ENCODE measurements at places on chromosomes 7 and 10.

- no peak for DNase-seq
Observed at GRCh38 chr7:37018954-37019353, 294.7 kb upstream of the AOAH start.

DNA sequence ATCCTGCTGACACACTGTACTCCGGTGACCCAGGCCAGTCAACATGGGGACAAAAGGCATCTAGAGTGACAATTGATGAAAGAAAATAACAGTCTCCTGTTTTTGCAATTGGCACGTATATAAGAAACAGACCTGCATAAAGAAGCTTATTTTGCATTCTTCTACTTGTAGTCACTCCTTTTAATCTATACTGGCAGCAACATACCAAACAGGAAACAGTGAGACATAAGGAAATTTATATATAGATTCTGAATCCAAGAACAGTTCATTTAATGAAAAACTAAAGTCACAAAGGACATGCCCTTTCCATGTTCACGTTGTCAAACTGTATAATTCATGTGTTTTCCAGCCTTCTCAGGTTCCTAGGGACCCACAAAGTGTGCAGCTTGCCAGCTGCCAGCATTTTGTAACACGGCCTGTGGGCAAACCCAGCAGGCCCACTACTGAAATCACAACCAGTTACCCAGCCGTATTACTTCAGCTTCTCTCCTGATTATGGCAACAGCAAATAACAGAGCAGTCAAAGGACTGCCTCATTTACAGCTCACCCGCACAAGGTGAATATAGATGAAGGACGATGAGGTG, 72.3 kb downstream of the AMPH start:
- DNase-seq, result no peak

DNA sequence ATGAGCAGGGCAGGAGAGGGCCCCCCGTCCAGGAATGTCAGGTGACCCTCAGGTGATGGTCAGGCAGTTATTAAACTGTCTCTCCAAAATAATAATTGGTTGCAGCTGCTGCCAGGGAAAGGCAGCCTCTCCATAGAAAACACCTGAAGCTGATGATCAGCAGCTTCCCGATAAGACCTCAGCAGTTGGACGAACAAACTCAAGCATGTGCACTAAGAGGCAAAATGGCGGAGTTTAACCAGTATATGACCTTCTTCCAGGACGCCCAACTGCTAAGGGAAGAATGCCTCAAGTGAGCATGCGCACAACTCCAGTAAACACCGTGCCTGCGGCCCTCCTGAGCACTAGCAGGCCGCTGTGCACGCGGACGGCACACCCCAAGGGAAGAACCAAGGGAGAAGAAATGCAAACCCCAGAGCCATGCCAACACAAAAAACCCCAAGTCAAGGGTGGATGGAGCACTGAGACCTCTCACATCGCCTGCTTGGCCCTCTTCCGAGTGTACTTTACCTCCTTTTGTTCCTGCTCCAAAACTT, 38.9 kb upstream of the ADARB2 start:
- no peak for DNase-seq

- peak; percentile 87 for DNase-seq
Observed at GRCh38 chr7:73512018-73512780, 9.9 kb downstream of the BAZ1B start.

GRCh38 chr10:14621037-14621436, 153.7 kb downstream of the FAM107B start:
- no peak for DNase-seq

DNA sequence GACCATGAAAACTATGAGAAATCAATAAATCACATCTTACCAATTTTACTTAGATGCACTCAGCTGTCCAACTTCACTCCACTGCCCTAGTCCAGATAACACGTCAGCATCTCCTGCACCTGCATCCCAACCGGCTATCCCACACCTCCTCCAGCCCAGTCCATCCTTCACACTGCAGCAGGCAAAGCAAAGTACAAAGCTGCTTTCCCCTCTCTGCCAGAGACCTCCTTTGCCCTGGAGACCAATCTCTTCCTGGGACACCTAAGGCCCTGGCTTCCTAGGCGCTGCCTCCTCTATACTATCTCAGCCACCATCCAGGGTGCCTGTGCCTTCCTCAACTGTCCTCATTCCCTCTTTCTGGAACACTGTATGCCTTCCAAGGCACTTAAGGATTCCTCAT, 90.3 kb upstream of the DDC start:
- no peak for DNase-seq

GRCh38 chr7:116208919-116209318, 1.4 kb upstream of the TES start:
- DNase-seq, result no peak

- peak; percentile 45 for DNase-seq
Observed at GRCh38 chr7:75650062-75650461, 88.7 kb downstream of the HIP1 start.

- no peak for DNase-seq
Observed at GRCh38 chr7:149093228-149093627, 2.7 kb upstream of the ZNF786 start.

- no peak for DNase-seq
Observed at GRCh38 chr7:127872122-127872521, 159.1 kb downstream of the LRRC4 start.

- peak; percentile 69 for DNase-seq
Observed at GRCh38 chr10:3192856-3193635, 20.5 kb upstream of the PITRM1 start.

GRCh38 chr7:140883378-140883777, 41.4 kb downstream of the BRAF start:
- no peak for DNase-seq

- peak; percentile 70 for DNase-seq
Observed at GRCh38 chr10:72846238-72846637, 47.3 kb upstream of the OIT3 start.

DNA sequence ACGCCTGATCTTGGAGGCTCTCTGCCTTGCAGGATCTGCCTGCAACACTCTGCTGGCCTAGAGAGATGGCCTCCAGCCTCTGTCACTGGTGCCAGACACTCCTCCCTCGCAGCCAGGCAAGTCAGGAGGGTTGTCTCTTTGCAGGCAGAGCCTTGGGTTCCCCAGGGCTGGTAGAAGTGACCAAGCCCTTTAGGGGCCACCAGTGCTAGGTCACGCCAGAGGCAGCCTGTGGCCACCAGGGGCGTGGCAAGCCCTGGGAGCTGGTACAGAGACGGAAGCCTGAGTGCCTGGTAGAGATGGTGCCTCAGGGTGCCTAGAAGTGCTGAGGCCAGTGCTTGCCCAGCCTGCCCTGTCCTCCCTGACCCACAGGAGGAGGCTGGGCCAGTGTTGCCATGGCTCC, 9.1 kb downstream of the ADCYAP1R1 start:
- no peak for DNase-seq

DNA sequence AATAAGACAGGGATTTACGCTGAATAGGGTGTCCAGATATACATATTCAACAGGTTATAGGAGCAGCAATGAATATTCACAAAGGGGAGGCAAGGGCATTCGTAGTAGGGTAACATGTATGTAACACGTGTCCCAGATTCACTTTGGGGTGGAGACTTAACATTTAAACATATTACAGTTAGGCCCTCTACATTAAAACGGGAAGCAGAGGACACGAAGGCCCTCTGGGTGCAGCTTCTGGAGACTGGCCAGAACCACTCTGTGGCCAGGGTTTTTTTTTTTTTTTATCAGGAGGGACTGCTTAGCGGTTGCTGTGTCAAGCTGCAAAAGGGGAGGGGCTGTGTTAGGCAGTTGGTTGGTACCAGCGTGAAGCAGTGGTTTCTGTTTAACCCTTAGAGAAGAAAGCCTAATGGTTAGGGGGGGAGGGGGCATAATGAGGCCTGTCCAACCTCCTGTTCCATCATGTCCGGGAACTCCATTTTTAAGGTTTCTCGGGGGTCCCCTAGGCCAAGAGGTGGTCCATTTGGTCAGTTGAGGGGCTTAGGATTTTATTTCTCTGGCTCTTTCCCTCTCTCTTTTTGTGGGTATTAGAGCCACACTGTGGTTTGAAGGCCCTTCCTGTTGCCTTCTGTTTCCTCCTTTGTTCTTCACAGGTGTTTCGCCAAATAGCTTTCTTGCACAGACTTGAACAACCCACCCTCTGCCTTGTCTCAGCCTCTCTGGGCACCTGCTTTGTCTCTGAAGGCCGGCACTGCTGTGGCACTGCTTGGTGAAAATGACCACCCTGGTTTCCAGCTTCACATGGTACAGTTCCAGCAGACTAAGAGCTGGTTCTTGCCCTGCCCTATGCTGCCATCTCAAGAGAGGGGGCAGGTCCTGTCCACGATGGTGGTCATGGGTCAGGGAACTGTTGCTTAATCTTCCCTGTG, 26.4 kb downstream of the PRF1 start:
- peak; percentile 14 for DNase-seq

DNA sequence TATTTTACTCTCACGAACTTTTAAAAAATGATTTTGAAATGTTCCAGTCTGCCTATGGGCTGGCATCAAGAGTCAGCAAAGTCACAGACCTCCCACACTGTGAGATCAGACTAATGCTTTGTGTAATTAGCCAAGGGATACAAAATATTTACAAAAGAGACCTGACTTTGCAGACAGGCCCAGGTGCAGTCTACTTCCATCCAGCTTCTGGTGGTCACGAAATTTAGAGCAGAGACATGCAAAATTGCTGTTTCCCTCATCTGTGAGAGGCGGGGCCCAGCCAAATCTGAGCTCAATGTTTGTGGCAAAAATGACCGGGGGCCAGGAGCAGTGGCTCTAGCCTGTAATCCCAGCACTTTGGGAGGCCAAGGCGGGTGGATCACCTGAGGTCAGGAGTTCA, 82.5 kb upstream of the PITRM1 start:
- DNase-seq, result no peak

GRCh38 chr10:47230482-47230881, 69.5 kb upstream of the GDF10 start:
- no peak for DNase-seq

DNA sequence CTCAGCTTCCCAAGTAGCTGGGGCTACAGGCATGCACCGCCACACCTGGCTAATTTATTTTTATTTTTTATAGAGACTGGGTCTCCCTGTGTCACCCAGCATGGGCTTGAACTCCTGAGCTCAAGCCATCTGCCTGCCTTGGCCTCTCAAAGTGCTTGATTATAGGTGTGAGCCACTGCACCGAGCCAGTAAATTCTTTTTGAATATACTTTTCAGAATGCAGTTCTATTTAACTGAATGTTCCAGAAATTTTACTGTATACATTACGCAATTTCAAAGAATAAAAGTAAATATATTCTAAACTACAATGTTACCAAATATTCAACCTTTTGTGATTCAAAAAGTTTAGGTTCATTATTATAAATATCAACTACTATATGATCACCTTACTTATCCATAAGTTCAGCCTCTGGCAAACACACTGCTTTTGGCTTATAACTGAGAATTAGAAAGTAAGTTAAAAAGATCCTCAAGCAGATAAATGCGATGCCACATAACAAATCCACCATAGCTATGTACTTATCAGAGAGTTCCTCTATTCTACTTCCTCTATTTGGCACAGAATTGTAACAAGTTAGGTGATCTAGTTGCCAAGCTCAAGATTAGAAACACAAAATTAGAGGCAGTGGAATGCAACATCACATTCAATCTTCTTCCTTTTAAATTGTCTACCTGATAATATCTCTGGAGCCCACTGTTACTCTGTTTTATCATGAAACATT, 118.2 kb downstream of the ANK3 start:
- DNase-seq, result no peak

- DNase-seq, result no peak
Observed at GRCh38 chr10:112724404-112724991, 225.5 kb upstream of the TCF7L2 start.

- DNase-seq, result no peak
Observed at GRCh38 chr7:2431260-2431867, 28.0 kb downstream of the CHST12 start.

DNA sequence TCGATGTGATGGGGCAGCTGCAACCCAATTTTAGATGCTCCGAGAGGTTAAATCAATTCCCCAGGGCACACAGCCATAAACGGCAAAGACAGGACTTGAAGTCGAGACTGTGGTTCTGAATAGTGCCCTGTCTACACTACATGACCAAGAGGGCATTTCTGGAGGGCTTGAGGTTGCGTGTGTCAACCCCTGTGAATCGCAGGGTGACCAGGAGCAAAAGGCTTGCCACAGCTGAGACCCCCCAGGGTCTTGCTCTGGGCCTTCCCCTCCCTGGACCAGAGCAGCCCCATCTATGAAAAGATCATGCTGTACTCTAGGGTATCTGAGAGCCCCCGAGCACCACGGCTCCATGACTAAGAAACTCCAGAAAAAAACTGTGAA, 26.8 kb upstream of the RASGEF1A start:
- no peak for DNase-seq

GRCh38 chr10:80581469-80581835, 43.8 kb downstream of the SH2D4B start:
- no peak for DNase-seq

DNA sequence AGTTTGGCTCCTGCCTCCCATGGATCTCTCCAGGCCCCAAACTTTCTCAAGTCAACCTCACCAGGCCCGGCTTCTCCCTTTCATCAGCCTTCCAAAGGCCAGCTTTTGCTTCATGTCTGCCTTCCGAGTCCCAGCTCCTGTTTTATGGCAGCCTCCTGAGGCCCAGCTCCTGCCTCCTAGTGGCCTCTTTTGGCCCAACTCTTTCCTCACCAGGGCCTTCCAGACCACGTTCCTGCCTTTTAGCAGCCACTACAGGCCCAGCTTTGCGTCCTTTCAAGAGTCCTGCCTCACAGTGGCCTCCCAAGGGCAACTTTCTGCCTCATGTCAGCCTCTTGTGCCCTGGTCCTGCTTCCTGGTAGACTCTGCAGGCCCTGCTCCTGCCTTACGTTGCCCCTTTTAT, 15.3 kb upstream of the TMEM248 start:
- no peak for DNase-seq

DNA sequence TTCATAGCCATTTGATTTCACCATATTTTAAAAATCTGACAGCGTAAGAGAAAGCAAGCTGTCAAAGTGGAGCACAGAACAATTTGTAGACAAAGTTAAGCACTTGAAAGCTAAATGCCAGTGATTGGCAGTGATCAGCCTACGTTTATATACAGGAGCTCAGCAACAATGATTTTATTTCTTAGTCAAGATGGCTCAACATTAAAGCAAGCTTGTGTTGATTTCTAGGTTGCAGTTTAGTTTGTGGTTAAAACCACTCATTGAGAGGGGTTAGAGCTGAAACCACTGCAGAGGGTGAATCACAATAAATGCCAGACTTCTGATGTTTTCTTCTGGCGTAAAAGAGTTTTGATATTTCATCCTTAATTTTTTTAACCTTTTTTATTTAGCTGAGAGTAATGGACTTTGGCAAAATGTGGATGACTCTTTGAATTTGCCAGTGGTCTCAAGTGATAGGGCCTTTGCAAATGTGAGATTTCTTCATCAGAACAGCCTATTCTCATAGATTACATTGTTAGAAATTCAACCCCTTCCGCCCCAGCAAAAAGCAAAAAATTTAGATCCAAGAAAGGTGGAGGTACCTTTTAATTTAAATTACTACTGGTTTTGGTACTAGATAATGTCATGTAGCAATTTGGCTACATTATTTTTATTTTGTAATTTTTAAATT, 73.8 kb downstream of the SHOC2 start:
- no peak for DNase-seq

- DNase-seq, result peak; percentile 39
Observed at GRCh38 chr10:36675458-36675880, 449.9 kb upstream of the ANKRD30A start.

DNA sequence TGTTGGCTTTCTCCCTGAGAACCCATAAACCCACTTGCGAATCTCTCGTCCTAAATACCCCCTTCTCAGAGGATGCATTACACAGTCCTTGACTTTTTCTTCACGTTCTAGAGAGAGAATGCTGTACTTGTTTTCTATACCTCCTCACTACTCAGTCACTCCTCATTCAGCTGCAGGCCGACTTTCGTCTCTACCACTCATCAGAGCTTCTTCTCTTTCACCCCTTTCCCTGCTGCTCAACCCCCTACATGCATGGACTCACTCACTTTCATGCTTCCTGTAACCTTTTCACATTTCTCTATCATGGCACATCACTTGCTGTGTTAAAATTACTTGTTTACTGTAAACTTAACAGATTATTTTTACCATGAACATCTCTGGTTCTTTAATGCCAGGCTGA, 19.8 kb downstream of the MDFIC start:
- no peak for DNase-seq
